ENCODE measurements at places on chromosomes 1 and 21.
A peak's percentile ranks its signal among the peaks of the same experiment; 100 is the strongest.

- no peak for DNase-seq
These were observed 34.5 kb downstream of the CTNNBIP1 start for GRCh38 chr1:9875636-9876000.

DNA sequence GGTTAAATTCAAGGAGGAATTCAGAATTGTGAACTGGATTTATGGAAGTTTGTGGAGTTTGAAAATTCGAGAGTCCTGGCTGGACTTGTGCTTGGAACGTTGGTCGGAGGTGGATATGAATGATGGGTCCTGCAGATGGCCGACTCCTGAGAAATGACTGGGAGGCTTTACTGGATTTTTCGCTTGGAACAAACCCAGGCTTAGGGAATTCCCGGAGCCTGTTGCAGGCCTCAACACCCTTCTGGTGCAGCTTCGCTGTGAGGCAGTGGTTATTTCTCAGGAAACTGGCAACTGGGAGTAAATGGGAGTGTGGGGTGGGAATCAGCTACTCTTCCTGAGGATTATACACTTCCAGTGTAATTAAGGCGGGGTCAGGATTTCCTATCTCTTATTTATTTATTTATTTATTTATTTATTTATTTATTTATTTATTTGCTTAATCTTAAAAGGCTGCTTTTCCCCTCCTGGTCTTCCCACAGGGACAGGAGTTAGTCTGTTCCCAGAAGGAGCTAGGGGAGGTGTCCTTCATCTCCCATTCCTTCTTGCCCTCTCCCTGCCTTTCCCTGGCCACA lies 21.1 kb downstream of the MAPKAPK2 start:
- DNase-seq, result no peak

- DNase-seq, result no peak
These were observed 12.5 kb downstream of the KCNN3 start for GRCh38 chr1:154857441-154858215.

- no peak for DNase-seq
These were observed 45.6 kb upstream of the RGS2 start for GRCh38 chr1:192763243-192763642.

DNA sequence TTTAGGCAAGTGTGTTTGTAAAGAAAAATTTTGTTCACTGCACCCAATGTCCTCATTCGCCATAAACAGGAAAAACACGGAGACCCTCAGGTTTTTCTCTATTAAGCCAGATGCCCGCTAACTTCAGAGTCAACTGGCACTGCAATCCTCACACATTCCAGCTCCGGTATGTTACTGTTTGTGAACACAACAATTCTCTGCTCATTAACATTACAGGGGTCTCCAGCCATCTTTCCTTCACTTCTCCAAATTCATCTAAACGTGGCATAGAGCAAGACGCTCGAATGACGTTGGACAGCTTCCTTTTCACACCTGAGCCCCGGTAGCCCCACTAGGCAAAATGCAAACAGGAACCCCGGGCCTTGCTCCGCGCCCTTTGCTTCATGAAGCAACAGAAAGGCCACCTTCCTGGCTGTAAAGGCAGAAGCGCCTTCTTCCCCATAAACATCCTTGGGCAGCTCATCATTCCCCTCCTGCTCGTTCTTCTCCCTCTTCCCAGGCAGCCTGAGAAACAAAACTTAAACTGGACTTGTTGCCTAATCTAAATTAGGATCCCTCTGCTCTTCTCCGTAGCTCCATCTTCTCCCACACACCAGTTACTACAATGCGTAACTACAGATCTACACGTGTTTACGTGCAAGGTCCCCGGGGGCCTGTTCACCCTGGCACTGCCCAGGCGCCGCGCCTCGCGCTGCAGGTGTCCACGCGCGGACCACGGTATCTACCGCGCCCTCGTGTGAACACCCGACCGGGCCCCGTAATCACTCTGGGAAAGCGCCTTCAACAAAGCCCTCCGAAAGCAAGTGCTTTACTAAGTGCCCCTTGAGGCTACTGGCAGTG lies 1.2 kb downstream of the LBR start:
- peak; percentile 18 for DNase-seq

DNA sequence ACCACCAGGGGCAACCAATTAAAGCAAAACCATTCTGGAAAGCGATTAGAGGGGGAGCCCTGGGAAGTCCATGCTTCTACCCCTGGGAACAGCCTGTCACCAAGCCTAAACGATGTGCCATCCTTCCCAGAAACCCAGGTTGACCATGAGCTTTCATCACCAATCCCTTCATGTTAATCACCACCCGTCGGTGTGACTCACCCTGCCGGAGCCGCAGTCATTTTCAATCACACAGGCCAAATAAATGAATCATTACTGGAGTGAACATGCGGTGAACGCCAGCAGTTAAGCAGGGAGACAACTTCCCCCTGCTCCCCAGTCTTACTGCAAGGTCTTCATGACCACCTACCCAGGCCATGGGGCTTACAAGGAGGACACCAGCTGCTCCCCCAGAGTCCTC lies 308.8 kb downstream of the AJAP1 start:
- peak; percentile 22 for DNase-seq

- peak; percentile 51 for DNase-seq
These were observed 56.1 kb upstream of the F3 start for GRCh38 chr1:94597701-94598100.

- DNase-seq, result peak; percentile 69
These were observed 26.1 kb downstream of the UBE2T start for GRCh38 chr1:202315576-202316168.

DNA sequence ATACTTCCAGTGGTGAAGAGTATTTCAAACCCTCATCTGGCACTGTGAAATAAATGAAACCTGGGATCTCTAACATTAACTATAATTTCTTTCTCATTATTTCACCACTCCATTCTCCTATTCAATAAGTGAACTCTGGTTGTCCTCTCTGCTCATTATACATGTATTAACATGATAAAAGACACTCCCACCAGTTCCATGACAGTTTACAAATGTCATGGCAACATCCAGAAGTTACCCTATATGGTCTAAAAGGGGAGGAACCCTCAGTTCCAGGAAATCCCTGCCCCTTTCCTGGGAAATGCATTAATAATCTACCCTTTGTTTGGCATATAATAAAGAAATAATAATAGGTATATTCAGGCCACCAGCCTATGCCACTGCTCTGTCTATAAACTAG lies 62.7 kb upstream of the BRINP3 start:
- DNase-seq, result no peak

DNA sequence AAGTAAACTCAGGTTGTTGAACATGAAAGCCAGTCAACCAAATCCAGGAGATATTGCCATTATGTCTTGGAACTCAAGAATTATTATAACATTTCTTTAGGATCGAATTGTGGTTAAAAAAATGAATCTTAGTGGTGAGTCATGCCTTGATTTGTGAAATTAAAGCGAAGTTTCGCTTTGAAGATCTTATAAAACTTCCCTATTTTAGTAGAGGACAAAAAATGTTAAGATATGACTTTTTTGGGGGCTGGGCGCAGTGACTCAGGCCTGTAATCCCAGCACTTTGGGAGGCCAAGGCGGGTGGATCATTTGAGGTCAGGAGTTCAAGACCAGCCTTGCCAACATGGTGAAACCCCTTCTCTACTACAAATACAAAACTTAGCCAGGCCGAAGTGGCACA lies 39.5 kb upstream of the PTBP2 start:
- DNase-seq, result no peak

- no peak for DNase-seq
These were observed 16.2 kb downstream of the MIER1 start for GRCh38 chr1:66940981-66941380.

GRCh38 chr21:42316891-42317290 lies 1.7 kb upstream of the TFF3 start:
- no peak for DNase-seq

- DNase-seq, result no peak
These were observed 323.7 kb upstream of the ZP4 start for GRCh38 chr1:238214449-238214848.

DNA sequence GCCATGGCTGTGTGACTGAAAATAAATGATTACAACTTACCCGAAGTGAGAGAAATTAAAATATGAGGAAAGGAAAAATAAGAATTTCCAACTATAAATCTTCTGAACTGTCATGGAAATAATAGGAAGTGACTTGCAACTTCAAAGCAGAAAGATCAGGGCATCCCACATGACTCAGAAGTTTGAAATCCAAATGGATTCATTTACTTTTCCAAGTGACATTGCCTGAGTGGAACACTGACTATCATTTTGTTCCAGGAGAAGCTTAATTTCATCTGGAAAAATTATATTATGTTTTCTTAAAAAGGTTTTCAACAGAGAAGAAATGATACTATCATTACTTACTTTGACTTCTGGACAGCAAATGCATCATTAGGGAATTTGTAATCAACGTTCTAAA lies 110.8 kb downstream of the GREM2 start:
- peak; percentile 49 for DNase-seq

DNA sequence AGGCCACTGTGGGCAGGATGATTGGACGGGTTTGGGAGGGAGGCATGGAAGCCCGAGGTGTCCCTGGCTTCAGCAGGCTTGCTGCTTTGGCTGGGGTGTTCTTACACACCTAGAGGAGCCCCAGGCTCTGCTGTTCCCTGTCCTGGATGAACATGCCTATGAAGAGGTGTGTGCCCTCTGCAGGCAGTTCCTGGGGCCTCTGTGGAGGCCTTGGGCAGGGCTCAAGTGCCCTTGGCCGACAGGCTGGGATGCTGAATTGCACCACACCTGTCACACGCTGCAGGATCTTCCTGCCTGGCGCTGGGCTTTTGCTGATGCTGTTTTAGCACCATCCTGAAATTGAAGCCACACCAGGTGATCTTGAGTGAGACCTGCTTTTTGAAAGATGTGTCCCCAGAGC lies 415.0 kb upstream of the VAMP3 start:
- no peak for DNase-seq
